ENCODE measurements at places on chromosomes 5 and 9. TPM values are rescaled to one million over a fixed set of nuclear protein-coding genes. Genes with fewer than 3 reads are reported as not detected.

Gene TEX48
- not detected for total RNA-seq

Gene TMEM232
- total RNA-seq: 1.1 TPM

Gene ADRA1B
- total RNA-seq: 10.6 TPM

Gene SLCO6A1
- not detected for total RNA-seq

Gene ZNF462
- 10.0 TPM for total RNA-seq

Gene COL5A1
- 1,154 TPM for total RNA-seq

Gene PDE4D
- 9.7 TPM for total RNA-seq

Gene PCDHA7
- total RNA-seq: 0.09 TPM

Gene MCC
- 19.4 TPM for total RNA-seq

Gene TAF11L10
- total RNA-seq: not detected
